Immature natural killer cell (primary cell): ENCODE measurements at places on chromosomes 4 and X.

- DNase-seq = no peak
These were observed 623.1 kb downstream of the TECRL start for GRCh38 chr4:63786171-63786570.

DNA sequence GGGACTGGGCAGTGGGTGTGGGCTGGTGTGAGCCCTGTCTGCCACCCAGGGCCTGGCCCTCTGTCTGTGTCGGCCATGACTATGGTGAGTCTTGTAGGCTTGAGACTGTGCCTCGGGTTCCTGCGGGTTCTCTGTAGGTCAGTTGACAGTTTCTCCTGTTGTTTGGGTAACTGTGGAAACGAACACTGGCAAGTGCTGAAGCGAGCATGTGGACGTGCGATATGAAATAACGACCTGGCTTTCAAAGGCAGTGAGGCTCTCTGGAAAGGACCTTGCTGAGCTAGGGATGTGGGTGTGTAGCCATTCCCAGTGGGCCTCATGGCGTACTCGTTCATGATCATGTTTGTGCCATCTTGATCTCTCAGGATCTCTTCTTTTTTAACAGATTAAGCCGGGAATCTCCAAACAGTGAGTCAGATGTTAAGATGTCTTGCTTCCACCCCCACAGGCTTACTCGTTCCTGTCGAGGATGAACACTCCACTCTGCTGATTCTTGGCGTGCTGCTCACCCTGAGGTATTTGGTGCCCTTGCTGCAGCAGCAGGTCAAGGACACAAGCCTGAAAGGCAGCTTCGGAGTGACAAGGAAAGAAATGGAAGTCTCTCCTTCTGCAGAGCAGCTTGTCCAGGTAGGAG lies 41.3 kb downstream of the HTT start:
- DNase-seq = no peak

DNA sequence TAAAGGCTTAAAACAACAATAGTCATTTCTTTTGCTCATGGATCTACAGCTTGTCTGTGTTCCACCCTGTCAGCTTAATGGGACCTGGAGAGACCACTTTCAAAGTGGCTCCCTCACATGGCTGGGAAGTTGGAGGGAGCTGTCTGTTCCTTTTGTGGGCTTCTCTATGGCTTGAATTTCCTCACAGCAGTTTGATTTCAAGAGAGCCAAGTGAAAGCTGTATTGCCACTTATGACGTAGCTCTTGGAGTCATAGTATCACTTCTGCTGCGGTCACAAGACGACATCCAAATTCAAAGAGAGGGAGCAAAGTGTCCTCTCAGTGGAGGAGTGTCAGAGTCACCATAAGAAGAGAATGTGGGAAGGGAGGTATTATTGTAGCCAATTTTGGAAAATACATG lies 22.7 kb upstream of the ACSL1 start:
- DNase-seq = no peak

GRCh38 chr4:66929748-66930147 lies 615.6 kb downstream of the CENPC start:
- no peak for DNase-seq

GRCh38 chrX:12984603-12985319 lies 9.9 kb downstream of the TMSB4X start:
- peak; percentile 54 for DNase-seq

DNA sequence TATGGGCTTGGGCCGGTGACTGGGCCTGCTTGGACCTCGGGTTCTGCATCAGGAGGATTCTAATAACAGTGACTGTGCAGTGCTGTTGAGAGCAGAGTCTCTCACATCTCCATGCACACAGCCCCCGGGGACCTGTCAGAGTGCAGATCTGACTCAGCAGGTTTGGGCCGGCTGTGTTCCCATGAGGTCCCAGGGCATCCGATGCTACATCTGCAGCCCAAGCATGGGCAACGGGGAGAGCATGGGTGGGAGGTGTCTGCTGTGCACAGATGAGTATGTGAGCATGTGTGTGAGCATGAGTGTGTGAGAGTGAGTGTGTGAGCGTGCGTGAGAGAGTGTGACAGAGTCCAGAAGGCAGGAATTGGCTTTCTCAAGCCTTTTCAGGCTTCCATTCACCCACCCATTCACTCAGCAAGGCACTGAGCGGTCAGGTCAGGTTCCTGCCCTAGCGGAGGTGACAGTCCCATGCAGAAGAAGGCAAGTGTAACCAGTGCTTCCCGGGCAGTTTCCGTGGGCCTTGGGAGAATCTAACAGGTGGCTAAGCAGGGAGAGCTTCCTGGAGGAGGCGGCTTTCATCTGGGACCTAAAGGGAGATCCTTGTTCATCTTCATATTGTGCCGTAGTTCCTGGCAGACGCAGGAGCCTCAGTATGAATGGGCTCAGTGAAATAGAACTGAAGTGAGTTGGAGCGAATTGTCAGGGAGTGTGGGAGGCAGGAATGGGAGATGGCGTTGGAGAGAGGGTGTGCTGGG lies 62.6 kb downstream of the SORCS2 start:
- no peak for DNase-seq

- no peak for DNase-seq
These were observed 32.5 kb downstream of the FSTL5 start for GRCh38 chr4:162131256-162131655.

- no peak for DNase-seq
These were observed 41.5 kb downstream of the SMAD1 start for GRCh38 chr4:145523117-145523516.

DNA sequence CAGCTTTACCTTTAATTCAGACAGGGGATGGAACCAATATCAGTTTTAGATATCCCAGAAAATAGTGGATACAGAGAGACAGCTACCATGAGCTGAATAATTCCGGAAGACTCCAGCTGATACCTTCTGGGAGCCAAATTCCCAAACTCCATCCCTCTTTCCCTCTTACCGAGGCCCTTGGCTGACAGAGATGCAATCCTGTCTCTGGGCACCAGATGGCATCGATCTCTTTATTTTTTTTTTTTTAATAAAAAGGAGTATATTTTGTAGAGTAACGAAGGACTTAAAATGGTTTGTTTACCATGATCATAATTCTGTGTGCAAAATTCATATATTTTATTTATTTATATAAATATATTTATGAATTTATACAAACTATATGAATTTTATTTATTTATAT lies 31.0 kb downstream of the RAB40A start:
- no peak for DNase-seq

- DNase-seq = no peak
These were observed 17.6 kb upstream of the GK start for GRCh38 chrX:30635630-30636029.

GRCh38 chr4:6372649-6373525 lies 99.5 kb downstream of the PPP2R2C start:
- no peak for DNase-seq

- DNase-seq = no peak
These were observed 394.0 kb upstream of the TEX13C start for GRCh38 chrX:124925681-124926080.

DNA sequence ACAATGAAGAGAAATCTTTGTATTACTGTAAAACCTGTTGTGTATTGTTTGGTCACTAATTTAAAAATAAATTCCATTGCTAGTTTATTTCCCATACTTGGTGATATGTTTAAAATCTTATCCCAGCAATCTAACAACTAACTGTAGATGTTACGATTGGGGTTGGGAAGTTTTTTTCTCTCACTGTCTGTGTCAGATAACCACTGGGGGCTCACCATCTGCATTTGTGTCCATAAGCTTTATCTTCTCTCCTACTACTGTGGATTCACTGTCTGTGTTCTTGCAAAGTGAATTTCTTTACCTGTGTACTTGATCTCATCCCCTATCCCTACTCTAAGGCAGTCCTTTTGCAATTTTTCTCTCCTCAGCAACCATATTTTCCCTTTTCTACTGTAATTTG lies 81.3 kb downstream of the STIM2 start:
- DNase-seq = no peak

DNA sequence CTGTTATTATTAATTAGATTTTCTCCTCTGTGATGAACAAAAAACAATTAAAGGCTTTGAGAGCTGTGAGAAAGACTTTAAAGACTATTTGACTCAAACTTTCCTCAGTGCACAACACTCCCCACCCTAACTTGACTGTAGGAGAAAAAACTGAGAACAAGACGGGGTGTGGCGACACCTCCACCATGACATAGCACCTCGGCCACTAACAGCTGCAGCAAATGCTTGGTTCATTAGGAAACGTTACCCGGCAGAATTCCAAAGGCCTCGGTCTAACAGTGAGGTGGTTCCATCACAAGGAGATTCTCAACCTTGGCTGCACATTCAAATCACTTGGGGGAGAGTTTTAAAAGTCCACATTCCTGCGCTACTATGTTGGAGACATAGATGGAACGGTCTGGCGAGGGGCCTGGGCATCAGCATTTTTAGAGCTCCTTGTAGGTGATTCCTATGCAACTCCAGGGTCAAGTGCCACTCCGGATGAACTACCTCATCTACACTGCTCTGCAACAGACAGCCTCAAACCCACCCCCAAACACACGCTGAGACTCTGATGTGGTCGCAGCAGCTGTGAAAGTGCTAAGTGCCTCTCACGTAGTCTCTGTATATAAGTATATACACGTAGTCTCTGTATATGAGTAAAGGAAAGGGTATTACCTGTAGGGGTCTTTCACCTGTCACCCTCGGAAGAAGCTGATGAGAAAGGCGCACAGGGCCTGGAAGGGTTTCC lies 1.0 kb downstream of the FGFBP2 start:
- peak; percentile 85 for DNase-seq

DNA sequence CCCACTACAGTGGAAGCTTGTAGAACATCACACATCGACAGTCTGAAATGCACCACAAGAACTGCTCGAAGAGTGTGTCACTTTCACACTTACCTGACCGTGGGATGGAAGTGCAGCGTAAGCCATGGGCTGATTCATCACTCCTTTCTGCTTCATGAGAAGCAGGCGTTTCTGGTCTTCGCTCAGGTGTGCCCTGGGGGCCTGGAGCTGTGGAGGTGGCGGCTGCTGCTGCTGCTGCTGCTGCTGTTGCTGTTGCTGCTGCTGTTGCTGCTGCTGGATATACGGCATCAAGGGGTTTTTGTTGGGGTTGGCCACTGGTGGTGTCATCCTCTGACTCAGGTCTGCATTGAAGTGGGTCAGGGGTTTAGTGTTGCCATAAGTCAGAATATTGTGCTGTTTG lies 223.6 kb downstream of the MGST2 start:
- no peak for DNase-seq

GRCh38 chrX:138128027-138128671 lies 562.2 kb downstream of the ZIC3 start:
- DNase-seq = peak; percentile 7

DNA sequence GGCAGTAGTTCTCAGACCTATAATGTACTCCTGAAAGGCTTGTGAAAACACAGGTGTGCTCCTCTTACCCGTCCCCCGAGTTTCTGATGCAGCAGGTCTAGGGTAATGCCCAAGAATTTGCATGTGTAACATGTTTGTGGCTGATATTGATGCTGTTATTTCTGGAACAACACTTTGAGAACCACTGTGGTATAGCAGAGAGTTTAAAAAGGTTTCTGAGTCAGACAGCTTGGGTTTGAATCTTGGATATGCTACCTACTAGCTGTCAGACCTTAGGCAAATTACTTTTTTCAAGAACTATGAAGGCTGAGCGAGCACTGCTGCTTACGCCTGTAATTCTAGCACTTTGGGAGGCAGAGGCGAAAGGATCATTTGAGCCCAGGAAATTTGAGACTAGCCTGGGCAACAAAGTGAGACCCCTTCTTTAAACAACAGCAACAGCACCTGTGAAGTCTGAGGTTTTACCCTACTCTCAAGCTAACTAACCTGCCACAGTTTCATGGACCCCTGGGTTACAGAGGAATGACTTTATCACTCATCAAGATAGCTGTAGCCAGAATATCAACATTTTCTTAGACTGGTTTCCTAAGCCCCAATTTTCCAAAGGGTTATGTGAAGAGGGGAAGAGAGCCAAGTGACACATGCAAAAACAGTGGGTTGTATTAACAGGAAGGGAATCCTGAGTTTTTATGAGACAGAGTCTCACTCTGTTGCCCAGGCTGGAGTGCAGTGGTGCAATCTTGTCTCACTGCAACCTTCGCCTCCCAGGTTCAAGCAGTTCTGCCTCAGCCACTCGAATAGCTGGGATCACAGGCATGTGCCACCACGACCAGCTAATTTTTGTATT lies 5.1 kb downstream of the AFF1 start:
- DNase-seq = peak; percentile 13

GRCh38 chr4:5619913-5620625 lies 88.3 kb downstream of the EVC2 start:
- no peak for DNase-seq

DNA sequence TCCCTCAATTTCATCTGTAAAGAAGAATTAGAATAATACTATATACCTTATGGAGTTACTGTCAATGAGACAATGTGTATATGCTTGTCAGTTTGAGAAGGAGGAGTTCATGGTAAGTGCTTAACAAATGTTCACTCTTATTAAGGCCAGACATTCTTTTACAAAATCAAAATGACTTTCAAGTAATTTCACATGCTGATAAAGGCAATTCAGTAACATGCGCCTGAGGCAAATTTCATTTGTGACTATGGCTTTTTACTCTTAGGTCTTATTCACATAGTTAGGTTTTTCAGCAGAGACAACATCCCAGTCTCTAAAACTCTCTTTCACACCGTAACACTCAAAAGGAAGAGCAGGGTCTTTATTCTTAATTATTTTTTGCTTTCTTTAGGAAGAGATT lies 174.4 kb downstream of the CAMK2D start:
- DNase-seq = no peak

DNA sequence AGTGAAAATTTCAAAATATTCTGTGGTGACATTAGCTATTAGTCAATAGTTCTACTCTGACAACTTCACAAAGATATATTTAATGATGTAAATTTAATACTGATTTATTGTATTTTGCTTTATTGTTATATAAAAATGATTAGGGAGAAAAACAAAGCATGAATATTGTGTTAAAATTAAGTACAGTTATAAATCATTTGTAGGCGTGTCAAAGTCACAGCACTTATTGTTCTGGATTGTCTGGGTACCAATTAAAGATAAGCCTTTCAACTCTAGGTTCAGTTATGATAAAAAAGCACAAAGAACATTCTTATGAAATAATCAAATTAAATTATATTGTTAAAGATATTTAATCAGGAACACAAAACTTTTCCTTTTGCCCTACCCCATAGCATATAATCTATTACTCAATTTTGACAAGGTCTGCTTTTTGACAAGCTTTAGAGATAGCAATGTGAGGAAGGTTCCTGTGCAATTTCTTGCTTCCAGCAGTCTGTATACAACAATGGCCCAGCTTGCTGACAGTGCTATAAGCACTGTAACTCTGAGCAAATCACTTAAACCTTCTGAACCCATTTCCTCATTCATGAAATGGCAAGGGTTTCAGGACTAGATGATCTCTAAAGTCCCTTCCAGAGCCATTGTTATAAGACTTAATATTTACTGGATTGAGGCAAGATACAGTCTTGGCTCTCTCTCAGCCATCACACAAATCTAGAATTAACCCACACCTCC lies 910.3 kb upstream of the LCORL start:
- no peak for DNase-seq

DNA sequence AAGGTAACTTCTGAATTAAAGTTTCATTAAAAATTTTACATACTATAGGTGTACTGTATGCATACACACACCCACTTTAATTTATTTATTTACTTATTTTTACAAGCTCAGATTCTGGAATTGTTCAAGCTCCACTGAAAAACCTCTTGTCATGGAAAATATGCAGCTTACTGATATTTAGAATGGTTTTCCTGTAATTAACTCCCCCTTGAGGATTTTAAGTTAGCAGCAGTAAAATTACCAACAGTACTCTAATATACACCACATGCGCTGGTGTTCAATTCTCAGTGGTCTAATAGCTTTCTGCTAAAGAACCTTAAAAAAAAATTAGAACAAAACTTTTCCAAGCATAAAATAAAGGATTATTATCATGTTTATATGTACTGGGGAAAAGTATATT lies 12.0 kb downstream of the MAB21L2 start:
- DNase-seq = no peak
